ENCODE measurements at places on chromosomes 7 and 10. TPM values are rescaled to one million over a fixed set of nuclear protein-coding genes. Genes with fewer than 3 reads are reported as not detected.

NPTX2 gene
- polyA plus RNA-seq = 8.4 TPM

ACTR3C gene
- polyA plus RNA-seq = 2.0 TPM

HMX3 gene
- polyA plus RNA-seq = not detected

ZNF273 gene
- polyA plus RNA-seq = 2.7 TPM

HOXA11 gene
- polyA plus RNA-seq = 4.3 TPM

FGL2 gene
- polyA plus RNA-seq = 14.6 TPM

FMC1 gene
- polyA plus RNA-seq = 23.9 TPM

ZNF467 gene
- 17.1 TPM for polyA plus RNA-seq

GPR26 gene
- polyA plus RNA-seq = under 0.01 TPM

PNLIPRP3 gene
- 0.06 TPM for polyA plus RNA-seq

PRRT4 gene
- polyA plus RNA-seq = 9.9 TPM

TAC1 gene
- polyA plus RNA-seq = not detected

VSTM4 gene
- polyA plus RNA-seq = 18.2 TPM

NANOS1 gene
- 3.5 TPM for polyA plus RNA-seq

CLEC5A gene
- polyA plus RNA-seq = 0.15 TPM
